Fibroblast of gingiva (primary cell): ENCODE measurements at places on chromosomes 2 and 18.

DNA sequence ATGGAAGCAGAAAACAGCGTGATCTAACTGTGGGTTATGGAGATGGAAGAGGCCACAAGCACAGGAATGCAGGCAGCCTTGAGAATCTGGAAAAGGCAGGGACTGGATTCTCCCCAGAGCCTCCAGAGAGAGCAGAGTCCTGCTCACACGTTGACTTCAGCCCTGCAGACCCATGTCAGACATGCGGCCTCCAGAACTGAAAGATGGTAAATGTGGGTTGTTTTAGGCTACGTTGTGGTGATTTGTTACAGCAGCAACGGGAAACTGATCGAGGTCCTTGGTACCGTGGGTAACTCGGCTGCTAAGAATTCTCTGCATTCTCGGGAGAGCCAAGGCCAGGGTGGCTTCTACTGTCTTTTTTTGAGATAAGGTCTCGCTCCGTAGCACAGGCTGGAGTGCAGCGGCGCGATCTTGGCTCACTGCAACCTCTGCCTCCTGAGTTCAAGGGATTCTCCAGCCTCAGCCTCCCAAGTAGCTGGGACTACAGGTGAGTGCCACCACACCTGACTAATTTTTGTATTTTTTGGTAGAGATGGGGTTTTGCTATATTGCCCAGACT is 97.1 kb downstream of the ACKR3 start:
- DNase-seq, result no peak

DNA sequence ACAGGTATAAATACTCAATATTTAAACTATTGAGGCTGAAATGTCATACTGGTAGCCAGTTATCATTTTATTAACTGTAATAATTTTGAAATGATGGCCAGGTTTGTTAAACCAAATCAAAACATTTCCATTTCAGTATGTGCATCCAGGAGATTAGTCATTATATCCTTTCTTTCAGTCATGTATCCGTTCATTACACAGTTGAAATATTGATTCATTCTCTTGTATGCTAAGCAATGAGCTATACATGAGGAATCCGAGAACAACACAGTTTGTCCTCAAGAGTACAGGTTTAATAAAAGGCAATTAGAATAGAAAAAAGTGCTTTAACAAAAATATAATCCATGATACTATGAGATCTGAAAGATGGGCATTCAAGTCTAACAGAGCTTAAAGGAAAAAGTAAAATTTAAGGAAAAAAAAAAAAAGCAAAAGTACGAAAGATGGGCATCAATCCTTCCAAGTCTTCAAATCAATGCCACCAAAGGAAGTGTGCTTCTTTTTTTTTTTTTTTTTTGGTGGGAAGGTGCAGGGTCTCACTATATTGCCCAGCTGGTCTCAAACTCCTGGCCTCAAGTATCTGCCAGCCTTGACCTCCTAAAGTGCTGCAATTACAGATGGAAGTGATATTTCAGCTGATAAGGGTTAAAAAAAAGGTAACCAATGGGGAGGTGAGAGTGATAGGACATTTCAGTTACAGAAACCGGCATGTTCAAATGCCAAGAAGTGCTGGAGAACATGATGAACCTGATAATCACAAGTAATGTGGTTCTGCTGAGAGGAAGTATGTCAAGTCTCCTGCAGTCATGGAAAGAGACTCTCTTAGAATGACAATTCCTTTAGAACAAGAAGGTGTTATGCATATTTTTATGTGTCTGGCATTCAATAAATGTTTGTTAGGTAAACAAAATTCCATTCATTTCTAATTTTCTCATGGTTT is 35.8 kb downstream of the PUM2 start:
- DNase-seq, result no peak

- DNase-seq, result peak; percentile 42
These were observed 14.6 kb downstream of the ITGB1BP1 start for GRCh38 chr2:9408641-9409151.

DNA sequence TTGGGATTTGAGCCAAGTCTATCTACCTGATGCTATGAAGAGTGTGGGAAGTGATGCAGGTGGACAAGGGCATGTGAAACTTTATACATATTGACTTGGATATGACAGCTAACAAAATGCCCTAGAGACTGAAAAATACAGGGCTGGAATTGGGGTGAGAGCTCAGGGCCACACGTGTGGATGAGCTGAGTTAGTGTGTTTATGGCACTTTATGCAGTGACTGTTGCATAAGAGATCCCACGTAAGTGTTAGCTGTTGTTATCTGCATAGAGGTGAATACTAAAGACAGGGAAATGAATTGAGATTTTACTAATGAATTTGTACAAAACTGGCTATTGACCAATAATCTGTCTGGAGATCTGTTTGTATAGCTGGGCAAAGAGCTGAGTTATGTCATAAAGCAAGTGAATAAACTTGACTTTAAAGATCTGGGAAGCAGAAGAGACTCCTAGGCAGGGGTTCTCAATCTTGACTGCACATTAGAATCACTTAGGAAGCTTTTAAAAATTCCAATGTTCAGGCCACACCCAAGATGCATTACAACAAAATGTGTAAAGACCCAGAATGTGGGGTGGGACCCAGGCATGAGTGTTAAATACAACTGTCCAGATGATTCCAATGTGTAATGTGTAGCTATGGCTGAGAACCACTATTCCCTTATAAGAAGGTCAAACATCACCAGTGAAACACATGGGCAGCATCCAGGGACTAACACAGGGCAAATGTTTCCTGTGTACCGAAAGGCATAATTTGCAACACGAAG is 74.2 kb upstream of the STK17B start:
- peak; percentile 14 for DNase-seq

GRCh38 chr2:216856406-216857065 is 3.3 kb downstream of the TNP1 start:
- DNase-seq, result no peak

DNA sequence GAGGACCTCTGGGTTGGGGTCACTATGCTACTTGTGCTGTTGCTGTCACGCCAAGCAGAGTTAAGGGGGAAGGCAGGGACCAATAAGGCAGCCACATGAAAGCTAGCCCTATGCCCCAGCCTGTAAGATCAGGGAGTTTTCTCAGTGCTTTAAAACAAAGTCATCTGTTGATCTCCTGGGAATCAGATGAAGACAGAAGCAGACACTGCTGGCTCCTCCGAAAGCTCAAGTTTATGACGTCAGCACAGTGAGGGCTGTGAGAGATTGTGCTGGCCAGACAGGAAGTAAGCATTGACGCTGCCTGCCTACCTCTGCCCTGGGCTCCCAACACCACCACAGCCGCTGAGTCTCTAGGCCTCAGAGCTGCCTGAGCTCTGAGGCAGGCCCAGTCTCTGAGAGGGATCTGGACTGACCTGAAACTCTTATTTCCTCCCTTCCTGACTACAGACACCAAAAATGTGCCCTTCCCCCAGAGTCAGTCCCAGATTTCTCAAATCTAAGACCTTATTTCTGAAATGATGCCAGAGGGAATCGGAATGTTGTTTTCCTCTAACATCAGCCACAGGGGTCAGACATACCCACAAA is 118.1 kb upstream of the EPAS1 start:
- DNase-seq, result peak; percentile 91

GRCh38 chr2:48600204-48600813 is 17.3 kb upstream of the GTF2A1L start:
- DNase-seq, result peak; percentile 26

DNA sequence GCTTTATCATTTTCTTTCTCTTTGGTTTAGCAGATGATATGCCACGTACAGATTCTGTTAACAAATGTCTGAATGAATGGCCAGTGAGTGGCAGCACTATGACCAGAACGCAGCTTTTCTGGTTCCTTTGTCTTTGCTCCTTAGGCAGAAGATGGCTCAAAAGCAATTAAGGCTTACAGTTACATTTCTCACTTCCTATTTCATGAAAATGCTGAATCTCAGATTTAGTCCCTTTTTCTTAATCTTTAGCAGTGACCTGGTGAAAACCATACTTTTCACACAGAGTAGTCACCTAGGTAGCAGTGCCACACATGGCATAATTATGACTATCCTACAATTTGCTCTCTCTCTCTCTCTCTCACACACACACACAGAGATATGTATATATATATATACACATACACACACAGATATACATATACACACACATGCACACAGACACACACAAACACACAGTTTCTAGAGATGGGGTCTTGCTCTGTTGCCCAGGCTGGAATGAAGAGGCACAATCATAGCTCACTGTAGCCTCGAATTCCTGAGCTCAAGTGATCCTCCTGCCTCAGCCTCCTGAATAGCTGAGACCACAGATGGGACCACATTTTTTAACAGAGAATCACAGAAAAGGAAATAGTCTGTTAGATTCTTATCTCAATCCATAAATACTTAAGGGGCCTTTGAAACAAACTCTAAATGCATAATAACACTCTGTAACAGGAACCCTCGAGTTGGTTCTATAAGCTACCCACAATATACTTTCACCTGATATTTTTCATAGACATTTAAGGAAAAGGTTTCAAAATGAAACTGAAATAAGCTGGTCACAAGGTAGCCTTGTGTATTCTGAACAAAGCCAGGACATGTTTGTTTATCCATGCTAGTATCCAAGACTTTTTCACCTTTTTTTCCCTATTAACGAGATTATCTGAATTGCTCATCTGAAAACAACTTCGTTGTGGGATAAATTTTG is 11.6 kb downstream of the PDE6D start:
- no peak for DNase-seq

DNA sequence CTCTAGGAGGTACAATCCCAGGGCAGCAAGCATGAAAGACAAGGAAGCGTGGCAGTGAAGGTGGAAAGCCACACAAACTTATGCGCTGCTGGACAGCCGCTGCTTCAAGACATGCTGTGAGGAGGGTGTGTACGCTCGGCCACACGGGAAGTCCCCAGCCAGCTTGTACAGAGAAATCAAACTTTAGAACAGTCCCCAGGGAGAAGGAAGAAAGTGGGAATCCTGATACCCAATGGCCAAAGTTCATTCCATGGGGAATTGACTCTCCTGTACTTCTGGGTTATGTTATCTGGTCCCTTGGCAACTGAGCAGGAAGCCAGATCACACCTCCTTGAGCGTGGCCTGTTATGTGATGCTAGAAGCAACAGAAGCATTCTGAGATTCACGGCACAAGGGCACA is 86.1 kb upstream of the BOD1L2 start:
- DNase-seq, result no peak

- no peak for DNase-seq
These were observed 206.6 kb downstream of the AGPS start for GRCh38 chr2:177599139-177599688.

DNA sequence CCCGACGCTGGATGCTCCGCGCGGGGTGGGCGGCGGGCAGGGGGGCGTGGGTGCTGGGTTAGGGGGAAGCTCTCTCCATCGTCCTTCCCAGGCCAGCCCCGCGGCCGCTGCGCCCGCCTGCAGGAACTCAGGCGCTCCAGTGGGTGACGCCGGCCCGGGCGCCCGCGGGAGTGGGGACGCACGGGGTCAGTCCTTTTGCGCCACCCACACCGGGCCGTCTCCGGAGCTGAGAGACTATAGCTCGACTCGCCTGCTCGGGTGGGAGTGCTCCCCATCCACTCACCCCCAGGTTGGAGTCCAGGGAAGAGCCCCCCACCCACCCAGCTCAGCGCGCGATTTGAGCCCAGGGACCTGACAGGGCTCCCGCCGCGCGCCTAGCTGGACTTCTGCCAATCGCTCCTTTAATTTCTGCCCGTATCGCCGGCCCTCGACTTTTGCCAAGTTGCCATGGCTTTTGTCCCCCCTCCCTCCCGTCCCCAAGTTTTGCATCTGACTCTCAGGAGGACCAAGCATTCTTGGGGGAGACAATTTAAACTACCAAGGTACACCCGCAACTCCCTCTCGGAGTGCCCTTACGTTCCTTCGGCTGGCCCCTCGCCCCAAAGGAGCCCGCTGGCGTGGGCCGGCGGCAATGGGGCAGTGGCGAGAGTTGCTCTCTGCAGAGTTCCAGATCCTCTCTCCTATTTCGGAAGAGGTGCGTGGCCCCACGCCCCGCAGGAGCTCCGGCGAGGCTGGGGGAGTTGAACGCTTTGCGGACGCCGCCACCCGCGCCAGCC is 205.8 kb upstream of the SMAD2 start:
- no peak for DNase-seq

DNA sequence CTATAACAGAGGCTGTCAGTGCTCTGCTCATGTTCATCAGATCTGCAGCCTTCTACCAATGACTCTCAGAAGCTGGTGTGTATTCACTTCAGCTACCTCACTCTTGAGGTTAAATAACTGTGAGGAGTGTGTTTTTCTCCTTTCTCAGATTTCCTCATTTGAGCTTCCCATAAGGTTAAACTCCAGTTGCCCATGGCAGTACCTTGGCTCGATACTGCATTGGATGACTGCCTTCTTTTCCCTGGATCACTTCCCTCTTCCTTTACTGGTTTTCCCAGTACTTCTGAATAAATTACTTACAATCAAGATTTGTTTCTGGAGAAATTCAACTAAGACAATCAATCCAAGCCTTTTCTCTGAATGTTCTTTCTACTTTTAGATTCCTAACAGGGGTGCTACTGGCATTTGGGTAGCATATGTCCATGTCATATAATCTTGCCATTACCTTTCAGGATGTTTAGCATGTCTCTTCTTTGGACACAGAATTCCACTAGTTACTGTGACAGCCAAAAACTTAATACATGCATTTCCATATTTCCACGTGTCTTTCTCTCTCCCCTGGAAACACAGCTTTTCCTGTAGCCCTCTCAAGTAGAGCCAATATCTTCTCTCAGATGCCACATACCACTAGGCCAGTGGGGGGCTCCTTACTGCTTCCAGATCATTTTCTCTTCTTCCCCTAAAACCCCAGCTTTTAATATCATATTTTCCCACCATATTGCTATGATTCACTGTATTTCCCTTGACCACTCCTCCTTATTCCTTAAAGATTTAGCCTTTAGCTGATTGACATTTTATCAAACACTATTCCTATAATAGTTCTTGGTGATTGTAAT is 15.0 kb upstream of the SPOPL start:
- DNase-seq, result no peak

DNA sequence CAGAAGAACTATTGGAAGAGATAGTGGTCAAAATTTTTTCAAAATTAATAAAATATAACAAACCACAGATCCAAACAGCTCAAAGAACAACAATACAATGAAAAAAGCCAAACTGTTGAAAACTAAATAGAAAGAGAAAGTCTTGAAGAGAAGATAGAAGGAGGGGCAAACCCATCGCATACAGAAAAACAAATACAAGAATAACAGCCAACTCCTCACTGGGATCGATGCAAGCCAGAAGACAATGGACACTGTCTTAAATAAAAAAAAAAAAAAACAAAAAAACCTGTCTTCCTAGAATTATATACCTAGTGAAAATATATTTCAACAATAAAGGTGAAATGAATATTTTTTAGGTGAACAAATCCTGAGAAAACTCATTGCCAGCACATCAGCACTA is 34.1 kb upstream of the ARHGAP25 start:
- no peak for DNase-seq
